GM03348 (cell line): ENCODE measurements at places on chromosomes 11 and 22.

DNA sequence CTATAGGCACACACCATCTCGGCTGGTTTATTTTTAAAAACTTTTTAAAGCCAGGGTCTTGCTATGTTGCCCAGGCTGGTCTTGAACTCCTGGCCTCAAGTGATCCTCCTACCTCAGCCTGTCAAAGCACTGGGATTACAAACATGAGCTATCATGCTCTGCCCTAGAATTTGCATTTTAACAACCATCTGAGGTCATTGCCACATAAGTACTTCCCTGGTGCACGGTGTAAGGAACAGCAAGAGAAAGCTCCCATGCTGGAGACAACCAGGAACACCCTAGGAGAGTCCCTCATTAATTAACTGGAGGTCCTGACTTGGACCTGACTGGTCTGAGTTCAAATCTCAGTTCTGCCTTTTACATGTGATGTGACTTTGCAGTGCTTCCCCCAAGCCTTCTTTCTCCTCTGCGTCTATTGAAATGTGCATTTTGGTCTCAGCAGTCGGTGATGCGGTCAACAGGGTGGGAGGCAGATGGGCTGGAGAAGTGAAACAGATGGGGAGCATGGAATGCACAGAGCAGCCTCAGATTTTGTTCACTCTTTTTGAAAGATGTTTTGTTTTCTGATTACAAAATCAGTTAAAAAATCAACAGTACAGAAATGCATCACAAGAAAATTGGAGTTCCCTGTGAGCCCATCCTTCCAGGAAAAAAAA lies 146.5 kb downstream of the MYO18B start:
- no peak for DNase-seq

DNA sequence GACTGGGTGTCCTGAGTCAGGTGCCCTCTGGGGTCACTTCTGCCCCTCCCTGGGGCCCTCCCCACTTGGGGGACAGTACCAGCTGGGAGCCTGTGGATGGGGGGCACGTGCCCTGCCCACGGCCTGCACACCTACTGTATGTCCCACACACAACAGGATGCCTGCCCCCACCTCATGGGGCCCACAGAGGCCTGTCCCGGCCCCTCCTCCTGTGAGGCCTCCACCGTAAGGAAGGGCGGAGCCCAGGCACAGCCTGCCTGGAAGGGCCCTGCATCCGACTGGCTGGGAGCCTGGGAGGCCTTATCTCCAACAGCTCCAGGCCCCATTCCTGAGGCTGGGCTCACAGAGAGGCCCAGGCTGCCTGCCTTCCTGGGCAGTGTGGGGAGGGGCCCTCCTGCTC lies 47.8 kb downstream of the BRSK2 start:
- DNase-seq: peak; percentile 86

DNA sequence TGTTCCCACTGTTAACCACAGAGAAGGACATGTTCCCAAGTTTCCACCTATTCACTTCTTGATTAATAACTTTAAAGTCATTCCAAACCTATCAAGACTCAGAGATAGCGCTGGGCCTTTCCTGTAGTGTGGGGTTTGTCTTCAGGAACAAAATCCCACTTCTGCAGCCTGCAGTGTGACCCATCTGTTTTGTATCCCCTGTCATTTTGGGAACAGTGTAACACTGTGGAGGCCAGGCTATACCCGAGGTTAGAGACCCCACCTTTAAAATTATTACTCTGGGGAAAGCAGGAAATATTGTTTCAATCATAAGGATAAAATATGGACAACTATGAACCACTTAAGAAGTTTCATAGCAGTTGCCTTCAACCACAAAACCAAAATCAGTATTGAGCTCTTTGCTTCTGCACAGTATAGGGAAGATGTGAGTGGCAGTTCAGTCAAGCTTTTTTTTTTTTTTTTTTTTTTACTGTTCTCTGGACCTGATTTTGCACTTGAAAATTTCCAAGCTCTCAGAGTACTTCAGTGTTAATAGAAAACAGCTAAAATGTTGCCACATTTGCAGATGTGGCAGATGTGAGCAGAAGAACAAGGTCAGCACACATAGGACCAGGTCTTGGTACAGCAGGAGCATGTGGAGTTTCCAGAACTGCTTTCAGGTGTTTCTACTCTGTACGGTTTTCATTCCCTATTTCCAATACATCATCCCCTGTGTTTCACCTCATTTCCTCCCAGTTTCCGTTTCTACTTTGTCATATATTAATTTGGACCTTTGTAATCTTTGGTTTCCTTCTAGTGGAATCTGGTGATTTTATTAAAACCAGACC lies 121.5 kb downstream of the MAML2 start:
- no peak for DNase-seq

DNA sequence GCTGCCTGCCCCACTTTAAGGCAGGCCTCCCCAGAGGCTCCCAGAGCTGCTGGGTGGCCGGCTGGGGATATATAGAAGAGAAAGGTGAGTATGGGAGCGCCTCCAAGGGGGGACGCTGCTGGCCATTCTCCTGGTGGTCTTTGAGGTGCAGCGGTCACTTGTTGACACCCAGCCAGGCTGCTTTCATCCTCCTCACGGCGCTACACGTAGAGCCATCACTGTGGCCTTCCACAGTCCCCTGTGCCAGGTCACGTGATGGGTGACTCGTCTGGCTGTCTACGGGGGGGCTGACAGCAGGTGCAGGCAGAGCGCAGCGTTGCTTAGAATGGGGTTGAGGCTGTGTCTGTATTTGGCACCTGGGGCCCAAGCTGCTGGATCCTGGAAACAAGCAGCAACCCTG lies 1.9 kb downstream of the ACR start:
- DNase-seq: no peak

DNA sequence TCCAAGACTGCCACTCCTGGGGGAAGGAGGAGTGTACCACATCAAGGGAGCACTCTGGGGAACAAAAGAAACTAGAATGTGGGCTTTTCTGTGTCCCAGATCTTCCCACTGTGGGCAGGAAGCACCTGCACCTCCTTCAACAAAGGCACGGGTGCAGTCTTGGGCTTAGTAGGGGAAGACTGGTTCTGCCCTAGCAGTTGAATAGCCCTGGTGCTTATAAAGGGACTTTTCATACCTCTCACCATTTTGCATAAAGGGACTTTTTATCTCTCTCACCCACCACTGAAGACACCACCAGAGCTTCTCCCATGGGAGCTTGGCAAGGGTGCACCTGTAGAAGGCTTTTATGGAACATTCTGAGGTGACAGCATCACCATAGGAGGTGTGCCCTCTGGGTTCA lies 65.8 kb upstream of the MS4A8 start:
- DNase-seq: no peak

- DNase-seq: no peak
Observed at GRCh38 chr22:17436382-17436980, 67.2 kb downstream of the CECR2 start.

DNA sequence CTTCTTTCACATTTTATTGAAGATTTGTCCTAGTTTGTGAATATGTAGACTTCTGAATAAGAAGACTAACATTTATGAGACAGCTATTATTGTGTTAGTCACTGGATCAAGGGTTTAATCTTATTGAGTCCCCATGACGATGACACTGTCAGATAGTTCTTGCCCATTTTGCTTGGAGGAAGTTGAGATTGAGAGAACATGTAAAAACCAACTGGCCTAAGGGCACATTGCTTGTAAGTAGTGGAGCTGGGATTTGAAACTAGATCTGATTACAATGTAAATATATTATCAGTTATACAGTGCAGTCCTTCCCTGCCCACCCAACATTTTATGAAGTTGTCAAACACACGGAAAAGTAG lies 134.7 kb downstream of the HIPK3 start:
- no peak for DNase-seq

GRCh38 chr11:119983240-119983732 lies 154.6 kb downstream of the TRIM29 start:
- no peak for DNase-seq

DNA sequence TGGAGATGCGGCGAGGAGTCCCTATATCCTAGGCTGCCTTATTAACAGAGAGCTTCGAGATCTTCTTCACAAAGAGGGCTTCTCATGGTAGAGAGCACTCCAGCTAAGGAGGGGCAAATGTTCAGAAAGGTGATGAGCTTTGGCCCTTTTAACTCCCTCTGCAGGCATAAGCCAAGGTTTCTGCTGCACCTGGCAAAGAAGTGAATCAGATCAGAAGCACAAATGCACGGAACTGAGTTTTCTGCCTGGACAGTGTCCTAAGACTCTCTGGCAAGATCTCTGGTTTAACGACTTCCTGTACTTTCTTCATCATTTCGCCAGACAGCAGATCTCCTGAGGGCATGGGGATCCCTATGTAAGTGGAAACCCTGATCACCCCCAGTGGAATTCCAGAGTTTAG lies 37.2 kb downstream of the POU2AF3 start:
- no peak for DNase-seq

DNA sequence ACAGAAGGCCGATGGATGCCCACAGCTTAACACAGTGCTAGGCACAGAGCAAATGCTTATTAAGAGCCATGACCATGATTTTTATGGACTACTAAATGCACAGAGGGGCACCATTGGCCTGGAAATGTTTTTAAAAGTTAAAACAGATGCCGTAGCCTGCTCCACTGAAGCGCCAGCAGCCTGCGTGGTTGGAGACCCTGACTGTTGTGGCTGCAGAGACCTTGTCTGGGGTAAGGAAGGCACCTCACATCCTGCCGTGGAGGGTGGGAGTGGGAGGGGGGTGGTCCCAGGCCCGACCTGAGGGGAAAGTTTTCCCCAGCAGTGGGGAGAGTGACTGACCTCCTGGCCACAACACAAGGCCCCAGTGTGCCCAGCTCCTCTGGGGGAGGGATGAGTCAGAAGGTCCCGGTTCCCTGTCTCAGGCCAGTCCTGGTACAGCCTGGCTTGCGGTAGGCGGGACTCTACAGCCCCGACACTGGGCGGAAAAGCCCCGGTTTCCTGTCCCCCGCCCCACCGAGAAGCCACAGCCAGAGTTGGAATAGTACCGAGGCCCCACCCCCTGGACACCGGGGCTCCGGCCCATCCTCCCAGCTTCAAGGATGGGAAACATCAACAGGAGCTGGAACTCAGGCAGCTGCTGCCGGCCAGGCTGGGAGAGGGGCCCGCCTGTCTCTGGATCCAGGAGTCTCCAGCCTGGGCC lies 7.0 kb downstream of the CHST1 start:
- DNase-seq: peak; percentile 51

DNA sequence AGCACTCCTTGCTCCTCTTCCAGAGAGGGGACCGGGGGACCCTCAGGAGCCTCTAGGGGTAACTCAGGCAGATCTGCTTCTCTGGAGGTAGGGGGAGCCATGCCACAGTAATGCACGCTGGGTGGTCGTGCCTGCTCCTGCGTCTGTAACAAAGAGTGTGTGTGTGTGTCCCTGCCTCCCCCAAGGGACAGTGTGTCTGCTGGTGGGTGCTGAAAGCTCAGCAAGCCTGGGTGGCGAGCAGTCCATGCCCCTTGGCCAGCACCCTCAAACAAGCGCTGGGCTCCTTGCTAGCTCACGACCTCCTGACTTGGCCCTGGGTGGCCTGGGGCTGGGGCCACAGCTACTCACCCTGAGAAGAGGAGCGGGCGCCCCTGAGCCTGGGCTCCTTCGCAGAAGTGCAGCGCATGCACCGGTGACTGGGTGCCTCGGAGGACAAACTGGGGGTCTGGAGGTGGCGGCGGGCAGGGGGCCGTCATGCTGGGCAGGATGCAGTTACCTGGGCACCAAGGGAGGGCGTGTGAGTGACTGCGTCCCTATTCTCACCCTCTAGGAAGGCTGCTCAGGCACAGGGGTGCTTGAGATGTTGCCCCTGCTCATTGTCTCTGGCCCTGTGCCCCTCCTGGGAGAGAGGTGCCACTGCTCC lies 33.7 kb downstream of the GNB1L start:
- no peak for DNase-seq

DNA sequence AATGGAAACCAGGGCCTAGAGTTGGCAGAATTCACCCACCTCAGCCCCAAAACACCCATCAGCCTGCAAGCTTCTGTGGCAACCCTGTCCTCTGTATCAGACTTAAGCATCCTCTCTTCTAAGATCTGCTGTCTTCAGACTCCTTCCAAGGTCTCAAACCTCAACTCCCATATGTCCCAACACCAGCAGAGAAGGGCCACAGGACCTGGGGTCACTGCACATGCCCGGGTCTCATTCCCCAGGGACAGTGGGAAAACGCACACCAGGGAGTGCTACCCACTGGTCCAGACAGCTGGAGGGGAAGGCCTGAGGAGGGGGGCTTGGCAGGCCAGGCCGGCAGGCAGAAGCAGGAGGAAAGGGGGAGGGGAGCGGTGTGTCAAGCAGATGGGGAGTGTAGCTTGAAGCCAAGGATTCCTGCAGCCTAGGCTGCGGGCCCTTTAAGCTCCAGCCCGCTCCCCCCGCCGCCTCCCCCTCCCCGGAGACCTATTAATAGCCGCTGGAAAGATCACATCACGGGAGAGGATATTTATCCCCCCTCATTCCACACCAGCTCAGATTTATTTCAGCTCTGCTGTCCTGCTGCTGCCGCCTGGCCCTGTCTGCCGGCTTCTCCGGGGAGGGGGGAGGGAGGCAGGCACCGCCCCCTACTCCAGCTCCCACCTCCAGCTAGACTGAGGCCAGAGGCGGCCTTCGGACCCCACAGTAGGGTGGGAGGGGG lies 16.7 kb downstream of the BCL9L start:
- DNase-seq: peak; percentile 90

DNA sequence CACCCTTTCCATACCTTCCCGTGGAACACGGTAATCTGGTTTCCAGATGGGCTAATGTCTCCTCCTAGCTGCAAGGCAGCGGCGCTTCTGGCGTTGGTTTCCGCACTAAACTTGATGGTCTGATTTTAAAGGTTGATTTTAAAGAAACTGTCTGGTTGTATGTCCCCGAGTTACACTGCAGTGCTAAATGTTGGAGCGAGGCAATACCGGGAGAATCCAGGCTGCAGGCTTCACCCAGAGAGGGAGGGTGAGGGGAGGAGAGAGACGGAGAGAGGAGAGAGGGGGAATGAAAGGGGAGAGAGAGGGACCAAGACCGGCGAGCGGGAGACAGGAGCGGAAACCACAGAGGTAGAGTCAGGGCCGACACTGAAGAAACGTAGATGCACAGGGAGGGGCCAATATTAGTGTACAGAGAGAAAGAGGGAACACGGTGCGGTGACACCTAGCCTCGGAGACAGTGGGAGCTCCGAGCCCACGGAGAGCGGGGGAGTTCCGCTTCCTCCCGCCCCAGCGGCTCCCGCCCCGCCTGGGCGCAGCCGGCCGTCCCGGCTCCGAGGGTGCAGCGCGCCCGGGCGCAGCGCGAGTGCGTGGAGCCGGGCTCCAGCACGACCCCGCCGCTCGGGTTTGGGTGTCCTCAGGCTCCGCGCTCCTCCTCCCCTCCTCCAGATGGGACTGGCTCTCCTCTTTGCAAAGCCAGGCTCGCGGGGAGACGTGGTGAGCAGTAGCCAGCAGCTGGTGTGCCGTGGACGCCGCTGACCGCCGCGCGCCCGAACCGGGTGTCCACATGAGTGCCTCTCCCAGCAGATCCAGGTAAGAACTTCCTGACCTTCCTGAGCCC lies 71.9 kb upstream of the GRAMD1B start:
- DNase-seq: peak; percentile 67

- DNase-seq: peak; percentile 52
Observed at GRCh38 chr11:11979488-11980117, 28.8 kb downstream of the DKK3 start.

- no peak for DNase-seq
Observed at GRCh38 chr22:30575859-30576258, 1.4 kb upstream of the GAL3ST1 start.

GRCh38 chr11:106608677-106609076 lies 409.6 kb downstream of the GUCY1A2 start:
- DNase-seq: no peak

- no peak for DNase-seq
Observed at GRCh38 chr22:49179886-49180682, 647.6 kb downstream of the BRD1 start.
